ENCODE measurements at places on chromosomes 2 and 18.

GRCh38 chr2:46002947-46003346 lies 294.3 kb upstream of the EPAS1 start:
- no peak for DNase-seq

DNA sequence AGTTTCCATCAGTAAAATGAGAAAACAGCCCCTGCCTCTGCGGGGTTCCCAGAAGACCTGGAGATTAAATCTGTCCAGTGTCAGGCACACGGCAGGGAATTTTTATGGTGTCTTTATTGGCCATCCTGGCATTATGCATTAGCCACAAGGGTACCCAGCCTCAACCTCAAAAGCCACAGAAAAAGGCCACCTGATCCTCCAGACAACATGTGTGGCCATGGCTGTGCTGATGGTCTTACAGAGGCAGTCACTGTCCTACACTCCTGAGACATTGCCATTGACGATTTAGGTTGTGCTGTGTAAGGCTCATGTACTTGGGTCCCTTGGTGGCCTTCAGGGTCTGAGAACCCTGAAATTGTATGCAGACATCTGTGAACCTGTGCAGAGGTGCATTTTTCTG lies 115.6 kb downstream of the SMAD7 start:
- no peak for DNase-seq

- DNase-seq, result no peak
Measured at GRCh38 chr2:144325086-144325485, 194.8 kb downstream of the ZEB2 start.

DNA sequence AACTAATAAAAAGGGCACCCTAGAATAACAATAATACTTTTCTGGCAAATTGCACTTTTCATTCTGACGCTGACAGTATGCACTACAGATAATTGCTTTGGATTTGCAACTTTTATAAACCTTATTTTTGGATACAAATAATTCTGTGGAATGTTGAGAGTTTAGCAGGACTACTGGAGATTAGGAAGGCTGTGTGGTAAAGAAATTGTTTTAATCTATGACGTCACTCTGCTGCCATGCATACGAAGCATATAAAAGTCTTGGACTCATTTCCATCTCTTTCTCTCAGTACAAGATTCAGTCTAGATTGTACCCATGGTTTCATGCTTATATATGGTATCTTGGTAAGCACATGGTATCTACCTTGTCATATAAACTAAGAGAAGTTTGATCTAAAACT lies 28.1 kb upstream of the ZCCHC2 start:
- DNase-seq, result no peak

DNA sequence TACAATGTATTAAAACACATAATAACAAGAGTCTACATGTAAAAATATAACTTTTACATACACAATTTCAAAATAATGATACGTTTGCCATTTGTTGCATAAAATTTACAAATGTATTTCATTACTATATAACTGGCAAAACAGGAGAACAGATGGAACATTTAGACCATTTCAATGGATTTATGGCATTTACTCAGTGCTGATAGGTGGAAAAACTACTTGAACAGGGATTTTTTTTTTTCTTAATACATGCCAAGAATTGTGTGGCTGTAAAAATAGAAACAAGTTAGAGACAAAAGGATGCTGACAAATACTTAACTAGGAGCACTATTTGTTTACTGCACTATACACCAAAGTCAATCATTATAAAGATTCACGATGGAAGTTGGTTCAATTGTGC lies 266.8 kb upstream of the CCDC68 start:
- no peak for DNase-seq

GRCh38 chr2:10413991-10414451 lies 34.1 kb downstream of the ODC1 start:
- no peak for DNase-seq

DNA sequence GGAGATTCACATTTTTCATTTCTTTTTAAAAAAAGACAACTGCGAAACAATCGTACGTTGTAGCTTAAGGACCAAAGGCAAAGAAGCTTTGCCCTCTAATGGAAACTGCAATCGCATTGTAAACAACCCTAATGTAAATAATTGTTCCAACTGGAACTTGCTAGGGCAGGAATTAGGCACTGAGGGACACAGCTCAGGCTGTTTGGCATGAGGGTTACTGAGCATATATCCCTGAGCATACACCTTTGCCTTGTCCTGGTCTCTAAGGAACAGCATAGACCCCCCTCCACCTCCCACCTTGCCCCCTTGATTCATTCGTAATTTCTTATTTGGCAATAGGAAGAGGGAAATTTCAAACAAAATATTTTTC lies 396.4 kb downstream of the LNPK start:
- no peak for DNase-seq

GRCh38 chr2:226971770-226972169 lies 135.9 kb downstream of the RHBDD1 start:
- DNase-seq, result no peak

DNA sequence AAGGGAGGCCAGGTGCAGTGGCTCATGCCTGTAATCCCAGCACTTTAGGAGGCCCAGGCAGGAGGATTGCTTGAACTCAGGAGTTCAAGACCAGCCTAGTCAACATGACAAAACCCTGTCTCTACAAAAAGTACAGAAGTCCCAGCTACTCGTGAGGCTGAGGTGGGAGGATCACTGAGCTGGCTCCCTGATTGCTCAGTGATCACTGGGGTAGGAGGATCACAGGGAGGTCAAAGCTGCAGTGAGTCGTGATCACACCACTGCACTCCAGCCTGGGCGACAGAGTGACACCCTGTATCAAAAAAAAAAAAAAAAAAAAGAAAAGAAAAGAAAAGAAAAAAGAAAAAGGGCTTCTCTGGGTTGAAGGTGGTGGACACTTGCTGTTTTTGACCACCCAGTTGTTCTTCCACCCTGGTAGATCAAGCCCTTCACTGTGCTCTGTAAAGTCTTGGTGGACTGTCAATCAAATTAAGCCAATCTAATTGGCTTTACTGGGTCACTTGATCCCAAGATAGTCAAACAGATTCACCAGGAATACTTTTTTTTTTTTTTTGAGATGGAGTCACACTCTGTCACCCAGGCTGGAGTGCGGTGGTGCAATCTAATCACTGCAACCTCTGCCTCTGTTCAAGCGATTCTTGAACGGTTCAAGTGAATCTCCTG lies 191.6 kb downstream of the AGPS start:
- no peak for DNase-seq

GRCh38 chr2:218125626-218126080 lies at the start of gene CXCR2:
Gene CXCR2, plus strand, starts transcription at chr2:218126028. Its CDS starts 8,774 bp downstream, at chr2:218134802.
- no peak for DNase-seq

- DNase-seq, result no peak
Measured at GRCh38 chr2:230666885-230667712, 45.5 kb upstream of the CAB39 start.

GRCh38 chr18:27473318-27473717 lies 288.2 kb upstream of the CHST9 start:
- no peak for DNase-seq

- DNase-seq, result no peak
Measured at GRCh38 chr2:68779595-68779994, 45.0 kb downstream of the ARHGAP25 start.

DNA sequence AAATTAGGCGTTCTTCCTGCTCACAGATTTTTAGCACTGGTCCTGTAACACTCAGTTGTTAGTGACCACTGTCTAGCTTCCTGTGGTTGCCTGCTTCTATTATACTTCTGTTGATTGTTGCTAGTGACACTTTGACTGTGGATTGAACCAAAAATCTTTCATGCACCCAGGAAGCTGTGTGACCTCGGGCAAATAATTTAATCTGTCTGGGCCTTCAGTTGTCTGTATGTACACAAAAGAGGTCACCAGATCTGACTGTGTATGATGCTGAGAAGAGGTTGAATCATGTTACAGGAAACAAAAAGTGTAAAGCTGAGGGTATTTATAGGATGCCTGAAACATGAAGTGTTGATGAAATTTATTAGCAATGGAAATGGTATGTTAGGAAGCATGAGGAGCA lies 12.7 kb downstream of the ICOS start:
- no peak for DNase-seq

All from adrenal gland (tissue), 19 donors.